Epithelial cell of umbilical artery (primary cell): ENCODE measurements at places on chromosomes 7 and 10. TPM values are rescaled to one million over a fixed set of nuclear protein-coding genes. Genes with fewer than 3 reads are reported as not detected.

Gene ZNF503
- 0.65 and 1.4 TPM in 2 replicates for total RNA-seq

Gene ITGB8
- total RNA-seq: 1.4 and 1.9 TPM in 2 replicates

Gene IKZF1
- not detected in 2 replicates for total RNA-seq

Gene IFIT1
- total RNA-seq: 6.5 and 164 TPM in 2 replicates

Gene VPS37D
- total RNA-seq: 2.9 and 4.2 TPM in 2 replicates

Gene C7orf57
- under 0.01 TPM in 1 of 2 replicates, not detected in the other for total RNA-seq

Gene TMEM229A
- total RNA-seq: not detected in 2 replicates

Gene TFPI2
- total RNA-seq: 40.3 and 254 TPM in 2 replicates

Gene CYP3A4
- total RNA-seq: not detected in 2 replicates

Gene BMPER
- total RNA-seq: 0.32 and 0.46 TPM in 2 replicates

Gene DYDC1
- total RNA-seq: not detected in 2 replicates

Gene ELN
- 0.30 TPM in 1 of 2 replicates, not detected in the other for total RNA-seq

Gene HOXA1
- 0.30 and 0.32 TPM in 2 replicates for total RNA-seq

Gene ACTL6B
- total RNA-seq: not detected in 2 replicates

Gene ASB15
- not detected in 2 replicates for total RNA-seq

Gene NME8
- total RNA-seq: not detected in 2 replicates

Gene GDF10
- under 0.01 and 0.30 TPM in 2 replicates for total RNA-seq

Gene IGFBP3
- 5.3 and 17.9 TPM in 2 replicates for total RNA-seq
